ENCODE measurements at places on chromosomes 2 and 18.

- no peak for DNase-seq
Measured at GRCh38 chr18:75268364-75268646, 57.7 kb downstream of the TSHZ1 start.

- DNase-seq: no peak
Measured at GRCh38 chr18:45156946-45157345, 458.3 kb upstream of the SLC14A2 start.

- DNase-seq: no peak
Measured at GRCh38 chr18:2655954-2656236, 369 bp downstream of the SMCHD1 start.

DNA sequence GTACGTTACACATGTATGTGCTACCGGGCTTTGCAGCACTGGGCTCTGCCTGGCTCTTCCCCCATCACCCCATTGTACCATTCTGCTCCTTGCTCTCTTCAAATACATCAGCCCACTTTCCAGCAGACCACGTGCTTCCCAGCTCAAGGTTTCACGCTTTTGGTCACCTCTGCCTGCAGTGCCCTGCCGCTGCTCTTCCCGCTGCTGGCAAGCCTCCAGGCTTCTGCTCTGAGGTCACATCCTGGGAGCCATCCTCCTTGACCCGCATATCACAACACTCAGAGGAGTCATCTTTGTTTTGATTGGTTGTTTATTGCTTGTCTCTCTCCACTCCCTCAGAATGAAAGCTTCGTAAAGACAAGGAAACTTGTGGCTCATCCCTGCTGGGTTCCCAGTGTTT lies 34.1 kb downstream of the KIF5C start:
- no peak for DNase-seq

DNA sequence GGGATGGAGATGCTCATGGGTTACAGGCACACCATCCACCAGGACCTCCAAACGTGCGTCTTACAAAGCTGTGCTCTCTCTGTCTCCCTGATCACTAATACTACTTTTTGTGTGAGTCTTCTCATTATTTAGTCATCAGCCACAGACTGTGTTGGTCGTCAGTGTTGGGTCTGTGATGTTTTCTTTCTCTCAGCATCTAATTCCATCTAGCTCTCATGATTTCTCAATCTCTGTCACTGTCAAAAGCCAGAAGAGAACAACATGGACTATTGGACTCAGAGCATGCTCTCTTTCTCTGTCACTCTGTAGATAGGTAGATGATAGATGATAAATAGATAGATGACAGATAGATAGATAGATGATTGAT lies 6.0 kb upstream of the ARL4C start:
- DNase-seq: no peak
